ENCODE measurements at places on chromosomes 11 and 22.

DNA sequence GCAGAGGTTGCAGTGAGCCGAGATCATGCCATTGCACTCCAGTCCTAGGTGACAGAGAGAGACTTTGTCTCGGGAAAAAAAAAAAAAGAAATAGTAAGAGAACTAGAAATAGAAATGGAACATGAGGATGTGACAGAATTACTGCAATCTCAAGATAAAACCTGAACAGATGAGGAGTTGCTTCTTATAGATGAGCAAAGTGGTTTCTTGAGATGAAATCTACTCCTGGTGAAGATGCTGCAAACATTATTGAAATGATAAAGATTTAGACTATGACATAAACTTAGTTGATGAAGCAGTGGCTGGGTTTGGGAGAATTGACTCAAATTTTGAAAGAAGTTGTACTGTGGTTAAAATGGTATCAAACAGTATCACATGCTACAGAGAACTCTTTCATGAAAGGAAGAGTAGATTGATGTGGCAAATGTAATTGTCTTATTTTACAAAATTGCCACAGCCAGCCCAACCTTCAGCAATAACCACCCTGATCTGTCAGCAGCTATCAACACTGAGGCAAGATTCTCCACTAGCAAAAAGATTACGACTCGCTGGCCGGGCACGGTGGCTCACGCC lies 13.7 kb downstream of the XNDC1N start:
- DNase-seq, result no peak

GRCh38 chr11:67048515-67049130 lies 8.0 kb upstream of the RHOD start:
- no peak for DNase-seq

DNA sequence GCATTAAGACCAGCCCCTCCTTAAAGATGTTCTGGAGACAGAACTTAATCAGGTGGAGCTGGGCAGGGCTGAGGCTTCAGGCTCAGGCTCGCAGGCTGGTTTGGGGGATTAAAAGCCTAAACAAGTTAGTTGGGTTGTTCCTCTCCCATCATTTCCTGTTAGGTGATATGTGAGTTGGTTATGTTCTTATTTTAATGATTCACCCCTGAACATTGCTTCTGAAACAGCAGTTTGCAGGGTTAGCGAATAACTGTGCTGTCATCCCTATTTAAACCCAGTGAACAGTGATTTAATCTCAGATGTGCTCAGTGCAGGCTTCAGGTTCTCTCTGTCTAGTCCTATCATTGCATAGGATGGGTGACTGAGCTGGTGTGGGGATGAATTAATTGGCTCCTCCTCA lies 47.4 kb upstream of the BIRC3 start:
- no peak for DNase-seq

GRCh38 chr11:32918427-32918826 lies 25.8 kb downstream of the QSER1 start:
- DNase-seq, result no peak

DNA sequence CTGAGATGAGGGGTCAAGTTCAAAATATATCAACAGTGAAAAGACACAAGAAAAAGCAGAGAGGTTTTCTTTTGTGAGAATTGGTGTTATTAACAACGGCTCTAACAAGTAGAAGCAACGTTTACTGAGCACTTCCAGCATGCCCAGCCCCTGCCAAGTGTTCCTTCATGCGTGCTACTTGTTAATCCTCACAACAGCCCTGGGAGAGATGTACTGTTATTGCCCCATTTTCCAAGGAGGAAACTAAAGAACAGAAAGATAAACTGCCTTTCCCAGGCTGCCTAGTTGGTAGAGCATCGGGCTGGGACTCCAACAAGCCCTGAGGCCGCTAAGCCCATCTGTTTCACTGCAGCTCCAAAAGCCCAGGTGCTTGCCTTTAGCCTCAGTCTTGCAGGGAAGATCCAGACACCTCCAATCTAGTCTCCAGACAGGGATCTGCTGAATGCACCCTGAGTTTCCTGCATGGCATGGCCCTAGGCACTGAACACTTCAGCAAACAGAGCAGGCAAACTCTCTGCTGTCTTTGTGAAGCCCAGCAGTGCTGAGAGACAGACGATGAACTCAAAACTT lies 25.5 kb downstream of the SPATA19 start:
- DNase-seq, result no peak

DNA sequence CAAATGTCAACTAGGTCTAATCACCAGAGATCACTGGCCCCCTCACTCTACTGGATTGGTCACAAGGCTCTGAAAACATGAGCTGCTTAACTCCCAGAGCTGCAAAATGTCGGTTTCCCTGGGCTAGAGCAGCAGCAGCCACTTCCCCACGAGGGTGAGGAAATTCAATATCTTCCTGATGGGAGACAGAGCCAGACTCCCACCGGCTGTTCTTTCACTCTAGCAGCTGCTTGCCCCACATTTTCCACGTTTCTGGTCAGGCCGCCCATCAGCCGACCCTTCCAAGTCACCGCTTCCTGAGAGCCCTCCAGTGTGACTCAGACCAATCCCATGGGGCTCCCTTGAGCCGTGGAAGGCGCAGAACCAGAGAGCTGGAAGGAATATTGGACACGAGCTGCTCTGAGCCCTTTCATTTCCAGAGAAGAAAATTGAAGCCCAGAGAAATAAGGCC lies 227.0 kb downstream of the ADAMTS15 start:
- DNase-seq, result no peak

- no peak for DNase-seq
Measured at GRCh38 chr11:100753571-100753970, 66.5 kb downstream of the ARHGAP42 start.

DNA sequence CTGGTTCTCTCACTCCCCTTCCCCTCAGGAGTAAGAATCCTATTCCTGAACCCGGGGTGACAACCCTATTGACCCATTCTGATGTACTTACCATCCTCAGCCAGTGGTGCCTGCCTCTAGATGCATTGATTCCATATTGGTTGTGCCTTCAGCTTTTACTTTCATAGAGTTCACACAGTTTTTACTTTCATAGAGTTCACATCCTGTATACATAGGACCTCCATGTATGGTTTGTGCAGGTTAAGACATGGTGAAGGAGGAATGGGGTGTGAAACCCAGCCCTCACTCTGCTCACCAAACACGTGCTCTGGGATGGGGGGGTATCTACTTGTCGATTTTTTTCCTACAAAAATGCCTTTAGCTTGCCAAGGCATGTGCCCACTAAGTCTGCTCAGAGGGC lies 105.6 kb upstream of the TBCEL start:
- no peak for DNase-seq

- DNase-seq, result no peak
Measured at GRCh38 chr11:133506023-133506422, 26.3 kb downstream of the OPCML start.

DNA sequence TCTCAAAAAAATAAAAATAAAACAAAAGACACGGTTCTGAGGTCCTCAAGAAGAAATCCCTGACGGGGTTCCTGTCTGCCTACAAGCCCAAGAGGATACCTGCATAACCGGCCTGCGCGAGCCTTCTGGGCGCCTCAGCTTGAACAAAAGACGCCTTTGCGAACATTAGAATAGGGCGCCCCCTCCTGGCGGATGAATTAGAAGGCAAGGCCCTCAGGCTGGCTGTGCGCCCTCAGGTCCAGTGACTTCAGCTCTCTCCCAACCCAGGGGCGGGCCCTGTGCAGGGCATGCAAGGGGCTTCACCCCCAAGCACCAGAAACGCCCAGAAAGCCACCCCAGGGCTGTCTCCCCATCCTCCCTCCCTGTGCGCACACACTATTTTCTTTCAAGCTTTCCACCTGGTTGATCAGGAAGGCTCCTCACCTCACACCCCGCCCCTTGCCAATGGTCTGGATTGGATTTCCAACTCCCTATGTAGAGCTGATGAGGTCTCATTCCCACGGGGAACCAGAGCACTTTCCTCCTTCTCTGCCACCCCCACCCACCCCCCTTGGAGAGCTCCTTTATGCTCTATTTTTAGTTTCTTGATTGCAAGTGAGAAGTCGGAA lies 273.3 kb downstream of the BUD13 start:
- no peak for DNase-seq

DNA sequence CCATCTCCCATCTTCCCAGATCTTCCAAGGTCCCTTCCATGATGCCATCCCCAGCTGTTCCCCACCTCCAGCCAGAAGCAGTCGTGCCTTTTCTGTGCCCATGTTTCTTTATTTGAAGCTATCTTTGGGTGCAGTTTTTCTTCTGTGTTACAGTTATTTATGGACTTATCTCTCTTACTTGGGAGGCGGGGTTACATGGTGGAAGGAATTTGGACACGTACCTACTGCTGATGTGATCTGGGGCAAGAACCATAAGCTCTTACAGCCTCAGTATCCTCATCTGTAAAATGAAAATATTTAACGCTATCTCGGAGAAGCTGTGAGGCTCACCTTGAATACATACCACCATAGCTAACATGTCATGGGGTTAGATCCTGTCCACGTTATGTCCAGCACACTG lies 98.9 kb downstream of the ZBTB16 start:
- DNase-seq, result no peak

- peak; percentile 69 for DNase-seq
Measured at GRCh38 chr11:62694455-62695167, 5.3 kb upstream of the LRRN4CL start.

DNA sequence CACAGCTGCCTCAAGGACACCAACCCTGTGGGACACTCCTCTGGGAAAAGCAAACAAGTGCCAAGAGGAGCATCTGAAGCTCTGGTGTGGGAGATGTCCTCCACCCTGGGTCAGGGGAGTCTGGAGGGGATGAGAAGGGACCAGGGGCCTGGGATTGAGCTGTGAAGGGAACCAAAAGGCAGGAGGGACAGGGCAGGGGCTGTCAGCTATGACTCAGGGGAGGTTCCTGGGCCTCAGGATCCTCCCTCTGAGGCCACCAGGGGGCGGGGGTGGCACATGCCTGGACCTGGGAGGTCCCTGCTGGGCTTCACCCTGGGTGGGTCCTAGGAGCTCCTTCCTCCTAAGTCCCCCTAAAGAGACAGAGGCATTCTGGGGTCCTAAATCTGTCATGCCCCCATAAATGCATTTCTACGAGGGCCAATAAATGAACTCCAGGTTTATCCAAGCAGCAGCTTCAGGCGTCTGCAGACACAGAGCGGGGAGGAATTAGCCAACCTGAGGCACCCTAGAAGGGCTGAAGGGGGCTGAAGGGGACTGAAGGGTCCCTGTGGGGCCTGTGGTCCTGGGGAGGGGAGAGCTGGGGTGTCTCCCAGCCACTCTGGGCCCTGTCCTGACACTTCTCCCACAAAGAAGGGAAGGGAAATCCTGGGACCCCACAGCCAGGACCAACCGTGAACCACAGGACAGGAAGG lies 31.9 kb upstream of the IGLL5 start:
- DNase-seq, result peak; percentile 28

GRCh38 chr11:14065141-14065540 lies 102.6 kb downstream of the SPON1 start:
- DNase-seq, result no peak

- DNase-seq, result no peak
Measured at GRCh38 chr11:10067629-10068300, 226.3 kb downstream of the SBF2 start.

DNA sequence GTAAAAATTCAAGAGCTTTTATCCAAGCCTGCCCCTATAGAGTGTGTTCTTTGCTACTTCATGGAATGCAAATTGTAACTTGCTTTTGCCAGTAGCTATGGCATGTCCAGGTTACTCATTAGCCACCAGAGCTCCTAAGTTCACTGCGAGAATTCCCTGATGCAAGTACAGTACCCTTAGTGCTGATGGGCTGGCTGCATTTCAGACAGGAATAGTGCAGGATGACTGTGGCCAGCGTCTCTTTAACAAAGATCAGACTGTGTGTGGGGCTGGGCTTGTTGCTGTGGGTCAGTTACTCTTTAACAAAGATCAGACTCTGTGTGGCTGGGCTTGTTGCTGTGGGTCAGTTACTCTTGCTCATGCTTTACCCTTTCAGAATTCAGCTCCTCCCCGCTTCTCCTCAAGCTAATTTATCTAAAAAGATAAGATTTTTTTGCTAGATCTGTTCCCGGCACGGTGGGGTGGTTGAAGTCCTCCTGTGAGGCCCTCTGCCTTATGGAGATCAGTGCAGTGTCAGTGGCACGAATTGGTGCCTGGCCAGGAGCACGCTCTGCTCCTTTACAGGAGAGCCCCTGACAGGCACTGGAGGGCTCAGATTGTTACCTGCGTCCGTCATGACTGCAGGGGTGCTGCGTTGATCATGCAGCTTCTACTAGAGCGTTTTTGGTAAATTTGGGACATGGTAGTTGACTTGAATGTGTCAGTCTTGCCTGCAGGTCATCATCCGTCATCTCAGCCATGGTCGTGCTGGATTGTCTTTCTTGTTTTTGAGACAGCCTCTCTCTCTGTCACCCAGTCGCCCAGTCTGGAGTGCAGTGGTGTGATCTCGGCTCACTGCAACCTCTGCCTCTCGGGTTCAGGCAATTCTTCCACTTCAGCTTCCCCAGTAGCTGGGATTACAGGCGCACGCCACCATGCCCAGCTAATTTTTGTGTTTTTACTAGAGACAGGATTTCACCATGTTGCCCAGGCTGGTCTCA lies 27.0 kb downstream of the AP2A2 start:
- no peak for DNase-seq

DNA sequence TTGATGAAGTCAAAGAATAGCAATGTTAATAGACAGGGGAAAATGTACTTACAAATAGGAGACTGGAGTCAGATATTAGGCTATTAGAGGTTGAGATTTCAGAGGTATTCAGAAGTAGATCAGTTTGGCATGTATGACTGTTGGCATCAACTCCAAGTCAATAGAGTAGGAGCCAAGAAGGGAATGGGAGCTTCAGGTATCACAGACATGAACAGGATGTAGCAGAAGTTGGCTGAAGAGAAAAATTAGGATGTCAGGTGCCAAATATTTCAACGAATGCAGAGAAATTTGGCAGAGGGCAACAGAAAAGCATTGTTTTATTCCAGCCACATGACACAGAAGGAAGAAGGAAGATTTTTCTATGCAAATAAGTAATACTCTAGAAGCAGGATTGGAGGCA lies 69.7 kb downstream of the GLYATL1 start:
- no peak for DNase-seq

Data from activated CD8-positive, alpha-beta memory T cell treated with anti-CD3 and anti-CD28 coated beads for 1 hour (primary cell).